ENCODE measurements at places on chromosomes 2 and 18.

DNA sequence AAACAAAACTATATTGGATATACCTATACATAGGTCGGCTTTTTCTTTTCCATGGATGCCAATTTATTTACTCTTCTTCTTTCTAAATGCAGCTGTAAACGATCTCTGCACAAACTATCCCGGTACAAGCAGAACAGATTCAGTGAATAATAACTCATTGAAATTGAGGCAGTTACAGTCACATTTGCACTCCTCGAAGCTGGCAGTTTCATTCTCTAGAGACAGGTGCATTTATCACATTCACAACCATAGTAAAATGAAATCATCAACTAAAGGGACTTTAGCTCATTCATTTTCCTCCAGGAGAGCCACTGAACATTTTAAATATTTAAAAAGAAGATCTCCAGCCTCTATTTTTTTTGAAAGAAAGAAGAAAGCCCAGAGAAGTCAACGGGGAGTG lies 551.7 kb downstream of the LRP1B start:
- no peak for DNase-seq

DNA sequence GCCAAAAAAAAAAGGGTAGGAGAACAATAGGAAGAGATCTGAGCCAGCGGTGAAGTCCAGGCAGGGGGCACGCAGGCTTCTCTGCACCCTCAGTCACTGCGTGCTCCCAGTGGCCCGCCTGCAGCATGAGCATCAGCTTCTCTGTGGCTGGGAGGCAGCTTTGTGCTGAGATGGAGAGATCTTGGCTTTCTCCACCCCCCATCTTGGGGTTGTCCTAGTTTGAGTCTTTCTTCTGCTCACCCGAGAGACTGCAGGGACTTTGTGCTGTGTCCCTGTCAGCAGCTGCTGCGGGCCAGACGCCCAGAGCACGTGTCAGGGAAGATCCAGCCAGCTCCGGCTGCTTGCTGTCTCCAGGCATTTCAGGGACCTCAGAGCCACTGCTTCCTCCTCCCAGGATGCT lies 20.3 kb downstream of the TRAPPC12 start:
- DNase-seq, result no peak

DNA sequence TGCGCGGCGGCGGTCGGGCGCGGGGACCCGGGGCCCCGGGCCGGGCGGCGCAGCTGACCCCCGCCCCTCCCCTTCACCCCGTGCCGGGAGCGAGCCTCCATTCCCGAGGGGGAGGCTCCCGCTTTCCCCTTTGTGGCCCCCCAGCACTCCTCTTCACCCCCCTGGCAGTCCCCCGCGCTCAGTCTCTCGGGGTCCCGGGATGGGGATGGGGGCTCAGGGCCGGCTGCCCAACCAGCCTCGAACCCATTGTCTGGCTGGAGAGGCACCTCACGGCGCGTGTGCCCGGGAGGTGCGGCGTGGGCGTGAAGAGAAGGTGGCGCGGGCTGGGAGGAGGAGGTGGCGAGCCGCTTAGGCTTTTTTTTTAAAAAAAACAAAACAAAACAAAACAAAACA lies 748 bp downstream of the FMNL2 start:
- DNase-seq, result no peak

- DNase-seq, result peak; percentile 54
Observed at GRCh38 chr2:47174733-47175361, 19.7 kb upstream of the STPG4 start.

GRCh38 chr2:14861181-14861580 lies 228.7 kb downstream of the LRATD1 start:
- DNase-seq, result no peak

DNA sequence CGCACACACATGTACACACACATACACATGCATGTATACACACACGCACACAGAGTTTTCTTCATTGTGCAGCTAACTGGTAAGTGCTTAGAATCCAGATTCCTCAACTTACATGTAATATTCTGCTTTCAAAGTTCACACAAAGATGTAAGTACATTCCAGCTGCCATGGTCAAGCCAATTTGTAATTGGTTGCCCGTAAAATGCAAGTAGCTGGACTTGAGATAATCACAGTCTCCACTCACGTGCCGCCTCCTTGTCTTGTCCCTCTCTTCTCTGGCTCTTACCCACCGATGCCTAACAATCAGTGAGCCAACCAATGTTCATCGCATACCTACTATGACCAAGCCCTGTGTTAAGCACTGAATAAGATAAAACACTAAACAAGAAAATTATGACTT lies 77.8 kb downstream of the SOCS6 start:
- DNase-seq, result no peak

DNA sequence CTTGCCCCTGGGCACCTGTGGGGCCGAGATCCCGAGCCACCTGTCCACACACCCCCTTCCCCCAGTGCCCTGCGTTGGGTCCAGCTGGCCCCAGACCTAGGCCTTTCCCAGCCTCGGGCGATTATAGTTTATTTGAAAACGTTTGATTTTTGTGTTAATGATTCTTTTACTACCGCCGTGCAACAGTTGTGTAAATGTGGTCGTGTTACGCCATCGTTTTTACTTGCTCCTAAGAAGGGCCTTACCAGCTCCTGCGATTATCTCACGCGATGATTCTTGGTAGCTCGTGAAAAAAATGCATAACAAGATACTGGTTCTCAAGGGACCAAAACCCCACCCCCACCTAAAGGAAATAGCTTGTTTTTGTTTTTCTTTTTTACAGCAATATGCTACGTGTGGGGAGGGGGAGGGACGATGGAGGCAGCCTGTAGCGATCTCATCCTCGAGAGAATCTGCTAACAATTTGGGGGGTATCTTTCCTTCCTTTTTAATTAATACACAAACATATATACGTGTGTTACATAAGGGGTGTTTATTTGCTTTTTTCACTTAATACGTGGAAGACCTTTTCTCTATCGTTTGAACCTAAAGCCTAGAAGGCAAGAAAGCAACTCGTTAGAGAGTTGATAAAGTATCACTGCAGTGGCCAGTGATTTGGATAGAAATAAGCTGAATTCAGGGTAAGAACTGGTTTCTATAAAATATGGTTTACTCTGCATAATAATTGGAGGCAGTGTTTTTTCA lies 1.0 kb downstream of the ZDBF2 start:
- no peak for DNase-seq

DNA sequence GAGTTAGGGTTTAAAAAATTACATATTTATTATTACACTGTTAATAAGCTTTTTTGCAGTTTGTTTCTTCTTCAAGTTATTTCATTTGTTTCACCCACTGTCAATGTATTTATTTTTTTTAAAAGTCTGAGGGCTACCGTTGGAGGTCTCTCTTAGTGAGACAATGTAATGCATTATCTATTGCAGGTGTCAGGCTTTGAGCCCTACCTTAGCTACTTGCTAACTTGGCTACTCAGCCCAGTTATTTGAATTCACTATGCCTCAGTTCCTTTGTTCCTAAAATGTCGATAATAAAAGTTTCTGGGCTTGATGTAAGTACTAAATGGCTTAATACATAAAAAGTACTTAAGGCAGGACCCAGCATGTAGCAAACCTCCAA lies 458 bp upstream of the TFPI start:
- no peak for DNase-seq

GRCh38 chr18:43077510-43078308 lies 37.8 kb downstream of the RIT2 start:
- no peak for DNase-seq

DNA sequence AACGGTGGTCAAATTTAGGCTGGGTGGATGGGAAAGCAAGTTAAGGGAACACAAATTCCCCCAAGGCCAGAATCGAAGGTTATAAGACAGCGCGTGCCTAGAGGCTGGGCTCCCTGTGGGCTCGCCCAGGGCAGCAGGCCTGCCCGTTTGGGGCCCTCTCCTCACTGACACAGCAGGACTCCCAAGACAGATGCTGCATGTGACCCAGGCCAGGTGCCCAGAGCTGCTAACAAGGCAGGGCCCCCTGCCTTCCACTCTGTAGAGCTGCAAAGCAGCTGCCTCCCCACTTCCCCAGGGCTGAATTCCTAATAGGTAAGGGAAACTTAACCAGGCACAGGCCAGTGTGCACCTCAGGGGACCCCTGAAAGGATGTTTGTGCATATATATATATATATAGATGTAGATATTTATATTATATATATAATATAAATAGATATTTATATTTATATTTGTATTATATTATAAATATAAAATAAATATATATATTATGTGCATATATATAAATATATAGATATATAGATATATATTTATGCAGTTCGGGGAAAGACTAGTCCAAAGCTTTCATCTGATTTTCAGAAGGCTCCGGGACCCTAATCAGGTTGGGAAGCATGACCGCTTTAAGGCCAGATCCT lies 43.7 kb downstream of the TMEM37 start:
- peak; percentile 79 for DNase-seq

- no peak for DNase-seq
Observed at GRCh38 chr2:205280596-205281236, 401.6 kb upstream of the NRP2 start.

GRCh38 chr18:61651145-61651879 lies 241.5 kb downstream of the RNF152 start:
- no peak for DNase-seq

- peak; percentile 53 for DNase-seq
Observed at GRCh38 chr2:195533771-195534642, 123.0 kb upstream of the SLC39A10 start.

All from endodermal cell (in vitro differentiated cells).